ENCODE measurements at places on chromosomes 4 and X.
A peak's percentile ranks its signal among the peaks of the same experiment; 100 is the strongest.

DNA sequence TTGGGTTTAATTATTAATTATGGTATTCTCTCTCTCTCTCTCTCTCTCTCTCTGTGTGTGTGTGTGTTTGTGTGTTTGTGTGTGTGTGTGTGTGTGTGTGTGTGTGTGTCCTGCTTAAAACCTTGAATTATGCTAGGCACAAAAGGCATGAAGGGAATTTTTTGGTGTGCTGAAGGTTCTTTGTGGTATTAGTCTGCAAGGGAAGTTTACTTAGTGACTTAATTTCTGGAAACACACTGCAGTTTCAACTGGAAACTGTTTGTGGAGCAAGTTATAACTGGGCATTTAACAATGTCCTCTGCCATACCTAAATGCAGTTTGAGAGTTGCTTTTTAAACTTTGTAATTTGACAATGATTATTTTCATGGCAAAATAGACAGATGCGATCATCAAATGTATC, 111.7 kb downstream of the FRMPD4 start:
- no peak for DNase-seq

- no peak for DNase-seq
Observed at GRCh38 chrX:130109429-130110378, 593 bp downstream of the ELF4 start.

DNA sequence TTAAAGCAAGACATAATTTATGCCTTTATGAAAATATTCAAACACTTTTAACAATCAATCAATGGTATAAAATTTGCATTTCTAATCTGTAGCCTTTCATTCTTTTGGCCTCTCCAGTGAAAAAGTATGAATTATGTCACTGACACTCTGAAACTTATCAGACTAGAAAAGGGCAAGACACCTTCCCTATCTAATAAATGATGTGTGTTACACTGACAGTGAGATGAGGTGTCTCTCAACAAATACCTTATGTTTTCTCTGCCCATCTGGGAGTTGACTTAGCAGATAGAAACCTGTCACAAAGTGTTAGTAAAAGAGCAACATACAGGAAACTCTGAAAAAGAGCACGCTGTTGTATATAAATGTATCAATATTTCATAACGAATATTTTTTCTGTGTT, 94.2 kb upstream of the TECRL start:
- DNase-seq = no peak

DNA sequence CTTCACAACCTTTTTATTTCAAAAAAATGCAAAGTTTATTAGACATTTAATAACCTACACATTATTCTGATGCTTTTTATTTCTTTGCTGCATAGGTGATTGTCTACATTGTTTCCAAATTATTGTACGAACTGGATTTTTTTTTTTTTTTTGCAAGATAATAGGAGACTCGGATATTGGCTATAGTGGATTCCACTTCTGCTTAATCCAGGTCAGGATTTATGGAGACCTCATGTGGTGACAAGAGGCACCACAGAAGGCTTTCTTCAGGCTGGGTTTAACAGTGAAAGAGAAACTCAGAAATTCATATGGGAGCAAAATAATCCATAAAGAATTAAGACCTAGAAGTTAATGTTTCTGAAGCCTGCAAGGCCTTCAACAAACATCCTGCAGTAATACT, 2.4 kb upstream of the SLIT2 start:
- no peak for DNase-seq

GRCh38 chr4:42654631-42655268, 2.2 kb downstream of the ATP8A1 start:
- DNase-seq = peak; percentile 46

- DNase-seq = no peak
Observed at GRCh38 chr4:93657527-93657926, 171.0 kb upstream of the ATOH1 start.

DNA sequence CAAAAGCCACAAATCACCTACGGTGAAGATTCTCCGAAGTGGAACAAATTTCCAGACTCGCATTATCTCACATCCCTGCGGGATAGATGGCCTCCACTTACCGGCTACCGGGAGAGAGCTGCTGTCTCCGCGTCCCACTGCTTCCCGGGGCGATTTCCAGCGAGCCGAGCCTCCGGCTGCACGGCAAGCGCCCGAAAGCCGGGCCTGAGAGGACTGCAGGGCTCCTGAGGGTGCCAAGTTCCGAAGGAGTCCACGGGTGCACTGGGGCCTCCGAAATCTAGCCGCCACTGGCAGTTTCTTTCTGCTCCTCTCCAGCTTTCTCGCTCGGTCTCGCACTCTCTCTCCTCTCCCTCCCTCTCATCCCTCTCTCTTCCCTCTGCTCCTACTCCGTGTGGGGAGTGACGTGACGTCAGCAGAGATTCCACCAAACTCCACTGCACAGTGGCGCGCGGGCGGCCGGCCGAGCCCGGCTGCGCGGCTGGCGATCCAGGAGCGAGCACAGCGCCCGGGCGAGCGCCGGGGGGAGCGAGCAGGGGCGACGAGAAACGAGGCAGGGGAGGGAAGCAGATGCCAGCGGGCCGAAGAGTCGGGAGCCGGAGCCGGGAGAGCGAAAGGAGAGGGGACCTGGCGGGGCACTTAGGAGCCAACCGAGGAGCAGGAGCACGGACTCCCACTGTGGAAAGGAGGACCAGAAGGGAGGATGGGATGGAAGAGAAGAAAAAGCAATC, 14.0 kb upstream of the PITX2 start:
- no peak for DNase-seq

- DNase-seq = no peak
Observed at GRCh38 chr4:168383510-168383909, 65.0 kb upstream of the DDX60 start.

- DNase-seq = no peak
Observed at GRCh38 chrX:76802708-76803107, 375.2 kb downstream of the MAGEE1 start.

DNA sequence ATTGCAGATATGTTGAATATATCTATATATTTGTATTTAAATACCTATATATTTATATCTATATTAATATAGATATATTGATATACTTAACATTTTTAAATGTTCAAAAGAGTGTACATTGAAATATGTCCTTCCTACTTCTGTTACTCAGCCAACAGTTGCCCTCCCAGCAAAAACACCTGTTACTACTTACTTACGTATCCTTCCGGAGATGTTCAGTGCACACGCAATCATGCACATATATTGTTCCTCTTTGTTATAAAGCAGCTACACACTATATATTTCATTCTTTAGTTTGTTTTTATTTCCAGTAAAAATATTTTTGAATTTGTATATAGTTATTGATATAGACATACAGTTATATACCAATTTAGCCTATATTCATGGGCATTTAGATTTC, 142.3 kb downstream of the ARHGAP24 start:
- no peak for DNase-seq

GRCh38 chrX:69222103-69223090, 57.1 kb upstream of the PJA1 start:
- DNase-seq = peak; percentile 49

DNA sequence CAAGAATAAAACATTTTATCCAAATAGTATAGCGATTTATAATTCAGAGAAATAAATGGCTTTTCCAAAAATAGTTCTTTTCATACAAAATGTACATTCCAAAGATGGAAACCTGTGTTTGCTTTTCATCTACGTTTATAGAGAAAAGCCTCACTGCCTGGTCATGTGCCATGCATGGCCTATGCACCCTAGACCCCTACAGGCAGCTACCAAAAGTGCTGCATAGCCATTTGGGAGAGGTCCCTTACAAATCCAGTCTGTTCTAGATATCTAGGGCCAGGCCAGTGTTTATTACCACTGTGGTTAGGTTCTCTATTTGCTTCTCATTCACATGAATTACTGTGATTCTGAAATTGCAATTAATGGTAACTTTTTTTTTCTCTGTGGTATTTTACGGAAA, 17.2 kb downstream of the HMGB2 start:
- peak; percentile 26 for DNase-seq

DNA sequence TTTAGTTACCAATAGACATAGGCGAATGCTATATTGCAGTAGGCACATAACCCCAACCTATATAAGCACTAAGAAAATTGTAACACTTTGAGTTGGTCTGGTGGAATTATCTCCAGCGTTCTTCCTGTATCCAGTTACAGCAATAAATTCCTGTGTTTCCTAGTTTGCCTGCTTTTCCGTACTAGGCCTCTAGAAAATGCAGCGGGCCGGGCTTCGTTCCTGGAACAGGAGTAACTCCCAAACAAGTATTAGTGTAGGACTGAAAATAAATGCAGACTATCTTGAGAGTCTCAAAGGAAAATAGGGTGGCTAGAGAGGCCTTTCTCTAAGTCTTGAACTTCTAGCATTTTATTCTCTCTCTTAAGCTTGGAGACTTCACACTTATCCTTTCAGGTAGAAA, 159.8 kb downstream of the OR13H1 start:
- DNase-seq = no peak

GRCh38 chrX:12595720-12596119, 195.5 kb upstream of the PRPS2 start:
- DNase-seq = no peak

DNA sequence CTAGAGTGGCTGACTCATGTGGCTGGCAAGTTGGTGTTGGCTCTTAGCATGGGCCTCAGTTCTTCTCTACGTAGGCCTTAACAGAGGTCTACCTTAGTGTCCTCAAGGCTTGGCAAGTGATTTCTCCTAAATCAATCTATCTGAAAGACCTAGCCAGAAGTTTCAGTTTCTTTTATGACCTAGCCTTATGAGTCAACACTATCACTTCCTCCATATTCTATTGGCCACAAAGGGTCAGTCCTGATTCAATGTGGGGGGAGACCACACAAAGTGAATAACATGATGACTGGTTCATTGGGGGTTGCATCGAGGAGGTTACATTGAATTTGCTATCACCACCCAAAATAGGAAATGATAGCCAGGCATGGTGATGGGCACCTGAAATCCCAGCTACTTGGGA, 5.8 kb upstream of the NRK start:
- no peak for DNase-seq

DNA sequence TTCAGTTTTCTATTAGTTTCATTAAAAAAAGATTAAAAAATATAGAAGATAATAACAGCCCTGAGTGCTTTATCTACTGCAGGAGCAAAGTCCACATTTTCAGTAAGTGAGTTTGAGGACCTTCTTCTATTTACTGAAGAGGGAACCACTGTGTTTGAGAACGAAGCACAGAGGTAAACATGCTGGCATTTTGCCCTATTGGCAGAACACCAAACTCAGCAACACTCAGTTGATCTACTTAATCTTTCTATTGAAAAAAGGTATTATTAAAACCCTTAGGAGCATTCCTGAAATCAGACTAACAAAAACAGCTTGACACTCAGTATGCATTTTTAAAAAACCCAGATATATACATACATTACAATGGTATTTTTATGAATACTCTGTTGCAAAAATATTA, 1496.7 kb downstream of the TECRL start:
- DNase-seq = no peak

DNA sequence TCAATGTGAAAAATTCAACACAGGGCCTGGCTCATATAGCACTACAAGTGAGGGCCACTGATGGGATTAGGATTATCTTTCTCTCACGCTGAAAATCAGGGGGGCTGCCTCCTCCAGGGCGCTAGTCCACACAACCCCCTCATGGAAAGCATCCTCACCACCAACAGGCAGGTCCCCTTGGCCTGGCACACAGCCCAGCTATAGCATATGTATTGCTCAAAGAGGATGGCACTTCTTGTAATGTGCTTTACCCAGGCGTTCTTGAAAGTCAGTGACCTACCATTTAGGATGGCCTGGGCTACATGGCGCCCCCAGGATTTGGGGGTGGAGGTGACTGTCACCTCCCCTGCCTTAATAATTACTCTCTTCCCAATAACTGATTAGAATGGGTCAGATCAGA, 71.0 kb upstream of the LSM6 start:
- no peak for DNase-seq

GRCh38 chrX:49915361-49916222, 6.8 kb upstream of the CLCN5 start:
- DNase-seq = peak; percentile 33
